ENCODE measurements at places on chromosomes 12 and 14.

DNA sequence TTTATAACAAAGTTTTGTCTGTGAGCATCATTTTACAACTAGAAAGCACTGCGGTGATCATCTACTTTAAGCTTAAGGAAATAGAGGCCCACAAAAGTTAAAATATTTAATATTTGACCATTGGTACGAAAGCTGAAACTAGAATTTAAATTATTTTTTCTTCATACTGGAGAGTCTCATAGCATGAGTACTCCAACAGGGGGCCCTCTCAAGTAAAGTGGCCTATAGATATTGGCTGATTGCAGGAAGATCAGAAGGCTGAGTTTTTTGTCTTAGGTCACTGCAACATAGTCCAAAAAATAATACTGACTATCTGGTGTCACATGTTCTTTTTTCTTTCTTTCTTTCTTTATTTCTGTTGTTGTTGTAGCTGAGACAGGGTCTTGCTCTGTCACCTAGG lies 75.3 kb upstream of the ZDHHC17 start:
- DNase-seq: no peak

- no peak for DNase-seq
These were observed 1376.9 kb upstream of the TMEM132C start for GRCh38 chr12:126890097-126890496.

- DNase-seq: peak; percentile 25
These were observed 1.7 kb upstream of the CFAP251 start for GRCh38 chr12:121916719-121917118.

DNA sequence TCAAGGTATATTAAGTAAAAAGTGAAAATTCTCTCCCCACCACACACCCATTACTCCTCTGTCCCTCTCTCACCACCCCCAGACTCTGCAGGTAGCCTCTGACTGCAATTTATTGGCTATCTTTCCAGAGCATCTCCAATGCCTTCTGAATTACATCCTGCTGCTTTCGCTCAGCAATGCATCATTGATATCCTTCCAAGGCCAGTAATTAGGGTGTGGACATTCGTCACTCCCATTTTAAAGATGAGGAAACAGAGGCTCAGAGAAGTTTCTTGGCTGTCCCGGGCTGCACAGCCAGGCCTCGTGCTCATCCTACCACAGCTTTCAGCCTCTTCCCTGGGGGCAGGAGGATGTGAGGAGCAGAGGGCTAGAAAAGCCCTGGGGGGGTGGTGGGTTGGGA lies 23.6 kb upstream of the PGF start:
- no peak for DNase-seq

DNA sequence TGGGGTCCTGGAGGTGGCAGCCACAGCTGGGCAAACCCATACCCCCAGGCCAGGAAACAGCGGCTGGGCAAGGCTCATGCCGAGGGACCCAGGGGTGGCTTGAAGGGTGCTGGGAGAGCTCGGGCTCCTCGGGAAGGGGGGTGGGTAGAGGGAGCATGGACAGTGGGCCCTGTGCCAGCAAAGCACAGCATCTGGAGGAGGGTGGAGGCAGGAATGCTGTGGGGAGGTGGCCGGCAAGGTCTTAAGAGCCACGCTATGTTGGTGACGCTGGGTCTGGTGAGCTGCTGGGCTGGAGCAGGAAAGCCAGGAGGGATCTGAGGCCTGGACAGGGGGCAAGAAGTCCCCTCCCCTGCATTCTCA lies 48.2 kb upstream of the DLK1 start:
- DNase-seq: peak; percentile 93
